ENCODE measurements at places on chromosomes 7 and 10.

DNA sequence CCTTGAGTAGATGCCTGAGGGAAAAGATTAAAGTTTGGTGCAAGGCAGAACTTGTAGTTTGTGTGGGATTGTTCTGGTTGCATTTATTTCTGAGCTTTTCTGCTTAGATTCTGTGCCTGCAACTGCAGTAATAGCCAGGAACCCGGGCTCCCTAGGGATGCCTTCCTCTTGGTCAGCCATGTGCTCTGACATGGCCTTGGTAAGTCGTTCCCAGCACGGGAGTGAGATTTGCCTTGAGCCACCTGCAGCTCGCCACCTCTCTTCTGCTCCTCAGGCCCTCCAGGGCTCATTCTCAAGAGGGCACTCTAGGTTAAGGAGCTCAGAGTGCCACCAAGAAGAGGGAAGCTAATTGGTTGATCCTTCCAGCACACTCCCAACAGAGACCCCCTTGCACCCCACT, 350.6 kb upstream of the MKI67 start:
- no peak for DNase-seq

- DNase-seq = no peak
Measured at GRCh38 chr10:114506871-114507385, 102.6 kb upstream of the AFAP1L2 start.

DNA sequence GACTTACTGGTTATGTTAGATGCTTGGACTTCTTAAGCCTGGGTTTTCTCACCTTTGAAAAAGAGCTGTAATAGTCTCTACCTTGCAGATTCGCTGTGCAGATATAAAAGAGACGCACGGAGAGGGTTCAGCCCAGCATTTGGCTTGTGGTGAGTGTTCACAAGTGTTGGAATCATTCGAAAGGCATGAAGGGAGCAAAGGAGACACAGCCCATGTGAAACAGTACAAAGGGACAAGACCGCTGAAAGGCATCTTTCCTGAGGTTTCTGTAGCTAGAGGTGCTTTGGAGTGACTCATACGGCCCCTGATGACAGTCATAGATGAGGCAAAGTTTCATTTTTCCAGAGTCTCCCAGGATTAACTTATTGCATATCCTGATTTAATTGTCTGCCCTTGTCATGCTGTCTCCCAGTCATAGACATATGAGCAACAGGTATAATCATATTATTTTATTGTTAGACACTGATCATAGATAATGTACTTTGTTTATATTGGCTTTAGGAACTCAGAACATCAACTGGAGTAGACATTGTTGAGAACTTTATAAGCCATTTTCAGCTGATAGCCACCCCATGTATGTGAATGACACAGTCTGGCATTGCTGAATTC, 171.1 kb downstream of the ADRA2A start:
- no peak for DNase-seq

- no peak for DNase-seq
Measured at GRCh38 chr10:64813391-64813790, 1292.2 kb downstream of the REEP3 start.

GRCh38 chr7:2301511-2301863, 12.8 kb downstream of the SNX8 start:
- no peak for DNase-seq

GRCh38 chr7:90886416-90886815, 290.3 kb downstream of the CDK14 start:
- no peak for DNase-seq

DNA sequence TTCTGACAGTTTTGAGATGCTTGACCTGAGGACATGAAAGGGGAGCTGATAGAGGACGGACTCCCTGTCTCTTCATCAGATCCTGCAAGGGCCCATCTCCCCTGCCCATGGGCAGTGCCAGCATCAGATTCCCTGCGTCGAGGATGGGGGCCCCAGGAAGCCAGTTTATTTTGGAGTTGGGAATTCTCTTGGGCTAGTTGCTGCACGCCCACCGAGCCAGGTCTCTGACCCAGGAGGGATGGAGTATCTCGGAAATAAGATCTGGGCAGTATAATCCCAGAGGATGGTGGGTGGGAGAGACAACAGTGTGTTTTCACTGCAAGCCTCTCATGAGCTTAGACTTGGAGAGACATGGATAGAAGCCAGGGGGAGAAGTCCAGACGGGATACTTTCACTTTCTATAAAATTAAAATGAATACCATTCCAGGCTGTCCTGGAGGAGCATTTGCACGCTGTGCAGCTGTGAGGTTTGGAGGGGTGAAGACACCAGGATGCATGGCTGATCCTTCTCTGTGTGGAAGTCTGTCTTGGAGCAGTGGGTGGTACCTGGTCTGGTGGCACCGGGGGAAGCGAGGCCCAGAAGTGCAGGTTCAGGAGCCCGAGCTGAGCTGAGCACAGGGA, 25.8 kb downstream of the DOCK1 start:
- DNase-seq = no peak

DNA sequence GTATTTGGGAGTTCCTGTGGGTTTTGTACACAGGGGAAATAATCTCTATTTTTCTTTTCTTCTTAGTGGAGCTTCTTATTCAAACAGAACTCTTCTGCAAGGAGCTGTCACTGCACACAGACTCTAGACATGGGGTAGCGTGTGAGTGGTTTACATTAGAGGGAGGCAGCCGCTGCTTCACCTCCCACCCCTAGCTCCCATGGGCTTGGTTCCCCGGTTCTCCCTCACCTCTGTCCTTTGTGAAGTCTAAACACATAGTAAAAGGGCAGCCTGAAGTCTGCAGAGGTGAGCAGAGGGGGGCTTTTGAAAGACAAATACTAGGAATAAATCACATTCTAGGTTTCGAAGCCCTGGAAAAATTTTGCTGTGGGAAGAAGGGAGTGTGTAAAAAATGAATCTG, 5.5 kb downstream of the ASB4 start:
- DNase-seq = no peak

- DNase-seq = no peak
Measured at GRCh38 chr10:2660276-2660675, 407.1 kb upstream of the PFKP start.

GRCh38 chr7:49166441-49166840, 242.1 kb downstream of the CDC14C start:
- DNase-seq = no peak

DNA sequence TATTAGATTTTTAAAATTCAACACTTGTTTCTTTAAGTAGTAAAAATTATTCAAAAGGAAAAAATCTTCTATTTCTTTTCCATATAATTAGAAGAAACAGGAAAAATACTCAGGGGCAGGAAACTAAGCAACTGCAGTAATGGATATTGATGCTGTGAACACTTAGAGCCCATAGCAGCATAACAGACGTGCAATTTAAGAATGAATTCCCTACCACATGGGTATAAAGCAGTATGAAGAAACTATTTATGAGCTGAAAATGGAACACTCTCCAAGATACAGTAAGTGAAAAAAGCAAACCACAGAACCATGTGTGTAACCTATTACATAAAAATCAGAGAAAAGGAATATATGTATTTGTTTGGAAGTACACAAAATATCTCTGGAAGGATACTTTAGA, 30.8 kb downstream of the ARHGAP19 start:
- no peak for DNase-seq

DNA sequence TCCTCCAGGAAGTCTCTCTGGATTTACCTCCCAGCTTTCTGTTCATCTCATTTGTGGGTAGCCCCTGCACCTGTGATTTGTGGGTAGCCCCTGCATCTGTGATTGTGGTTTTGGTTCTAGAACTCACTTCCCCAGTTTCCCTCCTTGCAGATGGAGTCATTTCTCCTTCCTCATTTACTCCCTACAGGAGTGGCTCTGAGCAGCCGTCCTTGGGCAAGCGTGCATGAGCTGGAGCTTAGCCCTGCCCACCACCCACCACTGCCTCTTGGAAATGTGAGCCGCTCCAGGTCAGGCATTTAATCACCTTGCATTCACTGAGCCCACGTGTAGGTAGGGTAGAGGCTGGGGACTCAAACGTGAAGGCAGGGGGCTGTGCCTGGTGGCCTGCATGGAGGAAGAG, 8.2 kb downstream of the COL26A1 start:
- no peak for DNase-seq

DNA sequence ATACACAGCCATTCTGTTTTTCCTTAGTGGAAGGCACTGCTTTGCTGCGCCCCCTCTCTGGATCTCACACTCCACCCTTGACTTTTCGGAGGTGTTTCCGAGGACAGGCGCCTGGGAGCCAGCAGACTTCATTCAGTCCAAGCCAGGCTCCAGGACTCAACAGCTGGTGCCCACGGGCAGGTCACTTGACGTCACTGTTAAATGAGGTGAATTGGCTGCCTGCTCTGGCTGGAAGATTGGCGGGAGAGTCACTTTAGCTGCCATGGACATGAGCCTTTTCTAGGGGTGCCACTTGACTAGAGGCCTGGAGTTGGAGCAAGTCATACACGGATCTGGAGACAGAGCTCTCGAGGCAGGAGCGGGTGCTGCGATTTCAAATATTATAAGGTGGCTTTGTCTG, 3.2 kb downstream of the HTRA1 start:
- DNase-seq = no peak

DNA sequence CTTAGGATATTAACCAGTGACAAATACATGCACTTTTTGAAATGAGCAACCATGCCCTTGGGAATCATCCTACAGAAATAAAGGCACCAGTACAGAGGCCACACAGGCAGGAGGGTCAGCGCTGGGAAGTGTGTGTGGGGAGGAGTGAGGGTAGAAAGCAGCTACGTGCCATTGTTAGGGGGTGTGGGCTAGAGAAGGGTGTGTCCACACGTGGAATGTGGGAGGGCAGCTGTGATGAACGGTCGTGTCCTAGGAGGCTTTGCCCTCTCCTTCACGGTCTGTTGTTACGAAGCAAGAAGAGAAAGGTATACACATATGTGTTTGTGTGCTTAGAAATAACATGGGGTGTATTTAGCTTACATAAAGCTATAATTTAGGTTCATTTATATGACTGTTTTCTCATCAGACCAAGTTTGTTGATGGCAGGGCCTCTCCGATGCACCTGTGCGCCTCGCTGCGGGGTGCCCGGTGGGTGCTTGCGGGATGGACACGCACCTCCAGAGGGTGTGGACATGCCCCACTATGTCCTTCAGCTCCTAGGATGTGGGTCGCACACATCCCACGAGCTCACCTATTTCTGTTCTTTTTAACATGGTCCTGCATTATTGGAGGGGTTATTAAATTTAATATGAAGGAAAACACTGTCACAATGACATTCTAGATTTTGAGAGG, 16.9 kb upstream of the GET4 start:
- no peak for DNase-seq

- DNase-seq = no peak
Measured at GRCh38 chr10:79401015-79401921, 44.2 kb downstream of the ZCCHC24 start.

- no peak for DNase-seq
Measured at GRCh38 chr10:119693262-119693957, 32.4 kb upstream of the INPP5F start.

DNA sequence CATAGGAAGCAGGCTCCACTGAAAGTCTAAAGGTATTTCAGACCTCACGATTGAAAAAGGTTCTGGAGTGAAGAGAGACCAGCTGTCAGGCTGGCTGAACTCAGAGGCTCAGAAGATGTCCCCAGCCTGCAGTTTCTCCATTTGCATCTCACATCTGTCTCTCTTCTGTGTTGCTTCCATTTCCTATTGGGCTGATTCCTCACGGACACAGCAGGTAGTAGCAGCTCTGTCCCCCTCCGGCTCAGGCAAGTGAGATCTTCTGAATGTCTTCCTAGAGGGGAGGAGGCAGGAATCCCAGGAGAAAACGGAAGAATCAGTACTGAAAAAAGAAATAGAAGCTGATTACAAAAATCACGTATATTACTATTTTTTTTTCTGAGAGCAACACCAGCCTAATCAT, 274.1 kb upstream of the COBL start:
- DNase-seq = no peak

GRCh38 chr7:17402628-17403278, 104.3 kb downstream of the AHR start:
- DNase-seq = no peak

- no peak for DNase-seq
Measured at GRCh38 chr7:55160539-55160938, 141.7 kb downstream of the EGFR start.

DNA sequence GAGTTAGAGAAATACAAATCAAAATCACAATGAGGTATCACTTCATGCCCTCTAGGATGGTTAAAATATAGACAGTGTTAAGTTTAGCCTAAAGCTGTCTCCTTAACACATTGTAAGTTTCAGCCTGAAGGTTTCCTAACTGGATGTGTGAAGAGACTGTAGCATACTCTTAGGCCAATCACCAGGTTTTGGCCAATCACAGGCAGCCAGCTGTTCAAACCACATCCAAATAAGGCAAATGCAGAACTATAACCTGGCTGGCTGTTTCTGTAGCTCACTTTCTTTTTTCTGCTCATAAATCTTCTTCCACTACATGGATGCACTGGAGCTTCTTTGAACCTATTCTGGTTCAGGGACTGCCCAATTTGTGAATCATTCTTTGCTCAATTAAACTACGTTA, 19.7 kb downstream of the ESYT2 start:
- no peak for DNase-seq

DNA sequence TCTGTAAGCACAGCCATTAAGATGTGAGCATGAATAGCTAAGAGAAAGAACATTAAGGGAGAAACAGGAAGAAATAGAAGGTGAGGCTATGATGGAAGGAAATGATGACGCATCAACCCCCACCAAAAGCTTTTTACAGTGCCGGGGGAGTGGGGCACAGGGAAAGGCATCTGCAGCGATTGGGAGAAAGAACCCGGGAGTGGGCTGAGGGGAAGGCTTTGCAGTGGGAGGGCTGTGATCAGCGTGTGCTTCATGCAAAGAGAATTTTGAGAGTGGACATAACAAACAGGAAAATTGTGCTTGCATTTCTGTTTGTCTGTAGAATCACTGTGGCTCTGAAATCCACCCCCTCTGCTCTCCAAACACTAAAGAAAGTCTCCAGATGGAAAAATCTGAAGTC, 250.8 kb downstream of the KCNMA1 start:
- no peak for DNase-seq

- no peak for DNase-seq
Measured at GRCh38 chr10:52666931-52667330, 105.7 kb downstream of the MBL2 start.

DNA sequence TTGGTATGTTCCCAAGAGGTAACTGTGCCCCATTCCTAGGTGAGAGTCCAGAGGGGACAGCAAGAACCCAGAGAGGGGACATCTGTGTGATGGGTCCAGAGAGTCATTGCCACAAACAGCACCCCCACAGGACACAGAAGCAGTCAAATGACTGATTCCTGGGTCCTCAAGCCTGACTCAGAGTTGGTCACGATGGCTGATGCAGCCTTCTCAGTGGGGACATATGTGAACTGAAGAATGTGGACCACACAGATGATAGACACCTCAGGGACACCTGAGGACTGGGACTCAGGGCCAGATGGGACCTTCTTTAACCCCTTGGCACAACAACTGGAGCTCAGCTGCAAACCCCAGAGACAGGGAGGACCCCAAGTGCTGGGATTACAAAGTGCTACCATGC, 96.5 kb downstream of the STRA8 start:
- no peak for DNase-seq

DNA sequence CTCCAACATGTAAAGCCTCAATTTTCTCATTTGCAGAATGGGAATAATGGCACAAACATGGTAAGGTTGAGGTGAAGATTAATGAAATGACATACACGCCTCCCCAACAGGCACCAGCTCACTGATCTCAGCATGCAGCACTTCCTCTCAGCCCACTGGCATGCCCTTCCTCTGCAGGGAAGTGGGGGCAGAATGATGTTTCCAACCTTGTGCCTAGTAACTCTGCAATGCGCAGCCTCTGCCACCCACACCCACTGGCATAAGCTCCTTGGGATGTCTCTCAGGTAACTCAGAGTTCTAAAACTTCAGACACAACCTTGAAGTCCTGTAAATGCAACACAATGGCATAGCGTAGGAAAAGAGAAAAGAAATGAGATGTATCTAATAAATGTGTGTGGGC, 540.7 kb downstream of the HTR7 start:
- no peak for DNase-seq
